Daoy (cell line): ENCODE measurements at places on chromosomes 1 and 21. TPM values are rescaled to one million over a fixed set of nuclear protein-coding genes. Genes with fewer than 3 reads are reported as not detected.
A peak's percentile ranks its signal among the peaks of the same experiment; 100 is the strongest.

The DEPDC1 gene
- total RNA-seq = 68.4 and 117 TPM in 2 replicates

The SPRR5 gene
- total RNA-seq = not detected in 2 replicates

The TRIM46 gene
- total RNA-seq = 0.63 and 1.9 TPM in 2 replicates

- DNase-seq = no peak
Observed at GRCh38 chr21:46637952-46638746, 2.7 kb downstream of the PRMT2 start.

DNA sequence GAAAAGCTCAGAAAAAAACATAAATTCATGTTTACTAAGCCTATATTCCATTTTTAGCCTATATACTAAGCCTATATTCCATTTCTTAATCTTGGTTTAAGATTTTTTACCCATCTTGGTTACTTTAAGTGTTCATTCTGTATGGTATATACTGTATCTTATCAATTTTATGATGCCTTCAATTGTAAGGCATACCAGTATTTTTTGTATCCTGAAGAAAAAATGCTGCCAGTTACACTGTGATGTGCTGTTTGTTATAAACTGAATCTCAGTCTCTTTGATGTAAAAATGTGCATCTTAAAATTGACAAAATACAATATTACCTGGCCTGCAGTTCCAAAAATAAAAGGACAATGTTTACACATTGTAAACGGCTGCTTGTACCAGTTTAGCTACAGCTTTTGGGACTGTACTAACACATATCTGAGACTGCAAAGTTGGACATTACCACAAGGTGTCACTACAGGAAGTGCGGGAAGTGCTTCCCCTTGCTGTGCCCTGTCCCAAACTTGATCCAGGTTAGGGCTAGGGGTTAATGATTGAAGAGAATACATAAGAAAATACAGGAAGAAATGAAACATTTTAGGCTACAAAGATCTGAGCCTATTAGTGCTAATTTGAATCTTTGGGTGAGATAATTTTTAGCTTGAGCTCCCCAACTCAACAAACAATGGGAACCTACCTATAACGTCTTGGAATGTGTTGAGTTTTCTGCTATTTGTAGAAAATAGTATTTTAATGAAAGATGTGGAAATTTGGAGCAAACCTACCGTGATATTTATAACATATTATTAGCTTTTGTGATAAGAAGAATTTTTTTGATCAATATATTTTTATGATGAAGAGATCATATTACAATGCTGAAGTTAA, 108.9 kb downstream of the LBR start:
- DNase-seq = peak; percentile 60

GRCh38 chr1:202122639-202123335, at the start of gene GPR37L1:
Gene GPR37L1 (plus strand): TSS chr1:202122917. CDS start chr1:202122964, 47 bp downstream.
- DNase-seq = no peak

DNA sequence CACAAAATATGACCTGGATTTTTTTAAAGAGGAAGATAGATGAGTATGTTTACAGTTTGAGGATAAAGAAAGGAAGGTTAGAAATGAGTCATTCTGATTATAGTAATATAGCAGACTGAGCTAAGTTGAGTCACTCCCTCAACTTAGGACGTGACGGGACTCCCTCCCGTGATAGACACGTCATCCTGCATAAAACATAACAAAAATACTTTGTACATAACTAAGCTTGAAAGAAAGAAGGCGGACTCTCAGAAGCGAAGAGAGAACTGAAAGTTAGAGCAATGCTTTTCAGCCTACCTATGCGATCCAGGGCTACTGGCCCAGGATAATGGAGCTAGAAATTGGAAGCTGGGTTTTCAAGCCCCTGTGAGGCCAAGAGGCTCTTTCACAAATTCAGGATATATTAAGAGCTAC, 53.0 kb upstream of the DESI2 start:
- peak; percentile 89 for DNase-seq

- DNase-seq = peak; percentile 46
Observed at GRCh38 chr1:117814856-117815797, 114.3 kb downstream of the GDAP2 start.

GRCh38 chr1:157932069-157932468, 61.4 kb upstream of the KIRREL1 start:
- peak; percentile 19 for DNase-seq

DNA sequence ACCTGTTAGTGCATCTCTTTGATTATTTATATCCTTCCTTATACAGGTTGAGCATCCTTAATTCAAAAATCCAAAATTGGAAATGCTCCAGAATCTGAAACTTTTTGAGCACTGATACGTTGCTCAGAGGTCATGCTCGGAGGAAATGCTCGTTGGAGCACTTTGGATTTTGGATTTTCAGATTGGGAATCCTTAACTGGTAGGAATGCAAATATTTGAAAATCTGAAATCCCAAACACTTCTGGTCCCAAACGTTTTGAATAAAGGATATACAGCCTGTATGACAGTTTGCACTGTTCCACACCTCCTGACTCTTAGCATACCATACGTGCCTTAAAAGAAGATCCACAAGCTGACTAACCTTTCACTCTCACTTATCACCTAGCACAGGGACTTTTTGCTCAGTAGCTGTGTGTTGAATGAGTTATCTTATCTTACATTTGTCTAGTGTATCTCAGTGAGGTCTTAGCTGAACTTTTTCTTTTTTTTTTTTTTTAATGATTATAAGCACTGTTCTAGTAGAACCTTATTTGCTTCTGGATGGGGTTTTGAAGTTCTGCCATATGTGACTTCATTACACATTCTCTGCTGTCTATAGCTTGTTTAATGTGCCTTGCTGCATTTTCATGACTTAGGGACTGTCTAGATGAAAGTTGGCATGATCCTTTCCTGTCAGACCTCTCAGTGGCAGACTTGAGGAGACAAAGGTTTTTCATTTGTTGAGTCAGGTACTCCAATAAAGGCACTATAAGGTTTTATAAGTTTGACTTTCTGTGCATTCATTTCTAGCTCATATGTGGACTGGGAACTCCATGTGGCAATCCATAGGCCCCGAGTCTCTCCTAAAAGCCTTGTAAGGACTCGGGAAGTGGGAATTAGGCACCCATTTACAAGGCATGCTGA, 21.6 kb downstream of the PTGFRN start:
- no peak for DNase-seq

GRCh38 chr1:145729196-145729595, 9.9 kb downstream of the CD160 start:
- DNase-seq = no peak

DNA sequence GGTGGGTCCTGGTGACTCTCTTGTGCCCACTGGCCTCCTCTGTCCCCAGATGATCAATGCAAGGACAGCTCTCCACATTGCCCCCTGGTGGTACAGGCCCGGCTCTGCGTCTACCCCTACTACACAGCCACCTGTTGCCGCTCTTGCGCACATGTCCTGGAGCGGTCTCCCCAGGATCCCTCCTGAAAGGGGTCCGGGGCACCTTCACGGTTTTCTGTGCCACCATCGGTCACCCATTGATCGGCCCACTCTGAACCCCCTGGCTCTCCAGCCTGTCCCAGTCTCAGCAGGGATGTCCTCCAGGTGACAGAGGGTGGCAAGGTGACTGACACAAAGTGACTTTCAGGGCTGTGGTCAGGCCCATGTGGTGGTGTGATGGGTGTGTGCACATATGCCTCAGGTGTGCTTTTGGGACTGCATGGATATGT, 10.8 kb downstream of the ADAMTSL4 start:
- DNase-seq = peak; percentile 70

DNA sequence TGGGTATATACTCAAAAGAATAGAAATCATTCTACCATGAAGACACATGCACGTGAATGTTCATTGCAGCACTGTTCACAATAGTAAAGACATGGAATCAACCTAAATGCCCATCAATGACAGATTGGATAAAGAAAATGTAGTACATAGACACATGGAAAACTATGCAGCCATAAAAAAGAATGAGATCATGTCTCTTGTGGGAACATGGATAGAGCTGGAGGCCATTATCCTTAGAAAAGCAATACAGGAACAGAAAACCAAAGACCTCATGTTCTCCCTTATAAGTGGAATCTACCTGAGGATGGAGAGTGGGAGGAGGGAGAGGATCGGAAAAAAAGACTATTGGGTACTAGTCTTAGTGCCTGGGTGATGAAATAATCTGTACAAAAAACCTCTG, 143.9 kb downstream of the RHOU start:
- no peak for DNase-seq

DNA sequence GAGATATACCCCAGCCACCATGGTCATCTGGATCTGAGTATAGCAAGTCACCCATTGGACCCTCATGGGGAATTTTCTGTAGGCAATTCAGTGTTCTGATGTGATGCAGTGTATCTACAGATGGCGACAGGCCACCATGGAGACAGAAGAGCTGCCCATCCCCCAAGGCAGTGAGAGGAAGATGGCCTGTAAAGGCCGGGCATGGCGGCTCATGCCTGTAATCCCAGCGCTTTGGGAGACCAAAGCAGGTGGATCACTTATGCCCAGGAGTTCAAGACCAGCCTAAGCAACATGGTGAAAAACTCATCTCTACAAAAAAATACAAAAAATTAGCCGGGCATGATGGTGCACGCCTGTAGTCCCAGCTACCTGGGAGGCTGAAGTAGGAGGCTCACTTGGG, 41.1 kb upstream of the CTPS1 start:
- DNase-seq = no peak

GRCh38 chr1:81452693-81453366, 347.9 kb upstream of the ADGRL2 start:
- peak; percentile 30 for DNase-seq

- DNase-seq = no peak
Observed at GRCh38 chr1:84827555-84827954, 65.5 kb downstream of the LPAR3 start.

DNA sequence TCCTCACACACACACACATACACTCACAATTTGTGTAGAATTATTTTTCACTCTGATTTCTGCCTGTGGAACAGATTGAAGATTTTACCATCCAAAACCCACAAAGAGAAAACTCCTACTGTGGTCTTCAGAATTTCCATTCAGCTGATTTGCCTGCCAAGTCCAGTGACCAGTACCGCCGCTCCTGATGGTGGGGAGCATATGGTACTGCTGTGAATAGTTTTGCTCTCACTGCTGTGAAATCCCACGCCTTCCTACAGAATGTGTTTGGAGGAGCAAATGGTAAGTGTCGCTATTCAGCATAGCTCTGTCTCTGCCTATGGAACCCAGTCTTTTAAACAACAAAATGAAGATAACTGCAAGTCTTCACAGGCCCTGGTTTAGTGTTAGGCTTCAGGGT, 629.5 kb downstream of the LMO4 start:
- DNase-seq = no peak

DNA sequence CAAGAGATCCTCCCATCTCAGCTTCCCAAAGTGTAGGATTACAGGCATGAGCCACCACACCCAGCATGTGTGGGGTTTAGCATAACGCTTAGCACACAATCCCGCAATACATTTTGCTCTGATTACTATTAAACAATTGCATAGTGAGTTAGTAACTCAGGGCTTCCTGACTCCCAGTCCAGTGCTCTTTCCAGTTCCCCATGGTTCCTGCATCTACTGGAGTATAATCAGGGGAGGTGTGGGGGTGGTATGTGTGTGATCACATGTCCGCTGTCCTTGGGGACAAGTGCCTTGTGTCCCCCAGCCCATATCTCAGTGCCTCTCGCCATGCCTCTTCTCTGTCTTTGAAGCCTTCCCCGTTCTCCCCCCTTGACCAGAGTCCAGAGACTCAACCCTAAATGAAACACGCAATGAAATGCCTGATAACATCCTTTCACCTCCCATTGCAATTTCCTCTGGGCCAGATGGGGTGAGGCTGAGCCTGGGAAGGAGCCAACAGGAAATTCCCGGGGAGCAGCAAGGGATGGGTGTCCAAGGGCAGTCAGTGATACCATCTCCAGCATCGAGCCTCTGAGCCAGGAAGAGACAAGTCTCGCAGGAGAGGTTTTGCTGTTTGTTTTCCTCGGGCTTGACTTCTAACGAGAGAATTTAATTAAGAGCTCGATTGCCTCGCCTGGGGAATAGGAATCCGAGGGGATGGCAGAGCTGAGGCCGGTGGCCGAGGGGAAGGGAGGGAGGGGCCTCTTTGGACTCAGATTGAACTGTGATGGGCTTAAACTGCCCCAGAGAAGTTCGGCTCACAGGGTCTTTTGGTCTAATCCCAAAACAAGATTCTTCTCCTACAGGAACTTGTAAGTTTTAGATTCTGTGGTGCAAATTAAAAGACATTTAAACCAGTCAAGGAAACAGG, 7.7 kb upstream of the HTR1D start:
- peak; percentile 86 for DNase-seq

GRCh38 chr1:39406533-39407450, 84.6 kb upstream of the BMP8A start:
- peak; percentile 57 for DNase-seq
